ENCODE measurements at places on chromosomes 5 and 9.

DNA sequence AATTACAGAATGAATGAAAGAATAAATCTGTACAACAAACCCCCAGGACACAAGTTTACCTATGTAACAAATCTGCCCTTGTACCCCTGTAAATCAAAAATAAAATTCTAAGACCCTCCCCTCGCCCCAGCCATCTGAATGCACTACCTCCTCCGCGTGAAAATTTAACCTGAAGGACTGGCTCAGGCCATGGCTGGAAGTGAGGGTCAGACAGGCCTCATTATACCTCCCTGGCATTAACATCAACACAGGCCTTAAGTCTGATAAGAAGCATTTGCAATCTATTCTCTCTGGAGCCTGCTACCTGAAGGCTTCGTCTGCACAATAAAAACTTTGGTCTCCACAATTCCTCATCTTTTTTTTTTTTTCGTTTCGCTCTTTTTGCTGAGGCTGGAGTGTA is 48.7 kb upstream of the TTC39B start:
- no peak for DNase-seq

GRCh38 chr5:150070821-150071220 is 15.5 kb downstream of the CSF1R start:
- DNase-seq: no peak

GRCh38 chr5:162956570-162956969 is 480.8 kb upstream of the CCNG1 start:
- no peak for DNase-seq

DNA sequence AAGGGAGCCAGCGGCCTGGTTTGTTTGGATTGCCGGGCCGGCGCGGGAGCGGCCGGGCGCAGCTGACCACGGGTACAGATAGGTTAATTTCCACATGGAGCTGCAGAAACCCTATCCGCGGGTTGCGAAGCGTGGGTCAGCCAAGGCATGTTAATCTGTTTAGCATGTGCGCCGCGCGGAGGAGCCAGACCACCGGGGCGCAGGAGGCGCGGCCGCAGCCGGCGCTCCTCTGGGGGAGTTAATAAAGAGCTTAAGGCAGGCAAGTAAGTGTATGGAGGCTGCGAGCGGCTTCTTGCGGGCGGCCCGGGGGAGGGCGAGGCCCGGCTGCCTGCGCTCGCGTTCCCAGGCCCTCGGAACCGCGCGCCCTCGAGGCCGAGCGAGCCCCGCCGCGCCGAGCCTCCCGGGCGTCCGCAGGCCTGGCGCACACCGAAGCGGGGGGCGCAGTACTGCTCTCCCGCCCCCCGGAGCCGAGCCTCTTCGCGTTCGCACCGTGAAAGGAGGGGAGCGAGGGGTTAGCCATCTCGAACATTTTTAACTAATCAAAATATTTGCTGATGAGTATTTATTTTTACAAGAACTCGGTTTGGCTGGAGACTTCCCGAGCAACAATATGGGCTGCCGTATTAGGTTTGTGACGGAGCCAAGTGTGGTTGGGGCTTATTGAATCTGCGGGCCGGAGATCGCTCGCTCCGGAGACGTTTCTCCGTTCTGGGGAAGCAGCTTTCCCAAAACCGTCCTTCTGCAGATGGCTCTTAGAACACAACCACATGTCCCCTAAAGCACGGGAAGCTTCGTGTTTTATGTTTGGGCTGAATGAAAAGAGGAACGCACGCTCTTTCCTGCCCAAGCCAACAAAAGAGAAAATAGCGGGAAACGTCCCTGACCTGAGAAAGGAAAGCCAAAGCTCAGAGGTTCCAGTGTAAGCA is 28.8 kb downstream of the FOXD1 start:
- DNase-seq: no peak

- DNase-seq: no peak
Observed at GRCh38 chr5:102090770-102091169, 205.3 kb downstream of the SLCO4C1 start.

DNA sequence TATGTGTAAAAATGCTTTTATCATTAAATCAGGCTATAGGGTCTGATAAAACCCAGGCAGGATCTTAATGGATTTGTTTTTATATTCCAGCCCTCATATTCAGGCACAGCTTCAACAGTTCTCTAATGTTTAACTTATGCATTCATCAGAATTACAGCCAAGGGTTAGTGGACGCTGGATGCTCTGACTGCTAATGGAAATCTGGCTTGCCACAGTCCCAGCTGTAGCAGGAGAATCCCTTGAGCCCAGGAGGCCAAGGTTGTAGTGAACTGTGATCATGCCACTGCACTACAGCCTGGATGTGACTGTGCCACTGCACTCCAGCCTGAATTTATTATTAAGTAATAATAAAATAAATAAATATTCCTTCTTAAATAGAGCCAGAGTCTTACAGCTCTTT is 98.0 kb downstream of the SLC25A46 start:
- no peak for DNase-seq

DNA sequence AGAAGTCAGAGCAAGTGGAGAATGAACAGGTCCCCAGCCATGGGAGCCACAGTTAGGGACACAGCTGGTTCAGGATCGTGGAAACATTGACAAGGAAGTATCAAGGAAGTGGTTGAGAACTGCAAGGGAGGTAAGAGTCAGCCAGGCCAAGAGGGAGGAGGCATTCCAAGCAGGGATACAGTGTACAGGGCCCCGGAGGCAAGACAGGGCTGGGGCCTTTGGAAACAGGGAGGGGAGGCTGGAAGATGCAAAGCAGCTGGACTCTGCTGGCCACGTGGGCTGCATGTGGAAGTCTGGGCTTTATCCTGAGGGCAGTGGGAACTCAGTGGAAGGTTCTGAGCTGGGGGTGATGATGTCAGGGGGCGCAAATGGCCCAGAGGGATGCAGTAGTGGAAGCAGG is 14.2 kb downstream of the CCDC180 start:
- DNase-seq: no peak

- DNase-seq: no peak
Observed at GRCh38 chr5:172730981-172731679, 39.9 kb downstream of the DUSP1 start.

DNA sequence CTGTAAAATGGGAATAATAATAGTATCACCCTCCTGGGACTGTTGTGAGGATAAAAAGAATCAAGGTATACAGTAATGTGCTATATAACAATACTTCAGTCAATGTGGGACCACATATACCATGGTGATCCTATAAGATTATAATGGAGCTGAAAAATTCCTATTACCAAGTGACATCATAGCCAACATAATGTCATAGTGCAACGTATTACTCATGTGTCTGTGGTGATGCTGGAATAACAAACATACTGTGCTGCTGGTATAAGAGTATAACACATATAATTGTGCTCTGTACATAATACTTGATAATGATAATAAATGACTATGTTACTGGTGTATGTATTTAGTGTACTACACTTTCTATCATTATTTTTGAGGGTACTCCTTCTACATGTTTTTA is 38.1 kb downstream of the LIFR start:
- DNase-seq: no peak

- no peak for DNase-seq
Observed at GRCh38 chr9:81574405-81574804, 114.9 kb downstream of the TLE1 start.

DNA sequence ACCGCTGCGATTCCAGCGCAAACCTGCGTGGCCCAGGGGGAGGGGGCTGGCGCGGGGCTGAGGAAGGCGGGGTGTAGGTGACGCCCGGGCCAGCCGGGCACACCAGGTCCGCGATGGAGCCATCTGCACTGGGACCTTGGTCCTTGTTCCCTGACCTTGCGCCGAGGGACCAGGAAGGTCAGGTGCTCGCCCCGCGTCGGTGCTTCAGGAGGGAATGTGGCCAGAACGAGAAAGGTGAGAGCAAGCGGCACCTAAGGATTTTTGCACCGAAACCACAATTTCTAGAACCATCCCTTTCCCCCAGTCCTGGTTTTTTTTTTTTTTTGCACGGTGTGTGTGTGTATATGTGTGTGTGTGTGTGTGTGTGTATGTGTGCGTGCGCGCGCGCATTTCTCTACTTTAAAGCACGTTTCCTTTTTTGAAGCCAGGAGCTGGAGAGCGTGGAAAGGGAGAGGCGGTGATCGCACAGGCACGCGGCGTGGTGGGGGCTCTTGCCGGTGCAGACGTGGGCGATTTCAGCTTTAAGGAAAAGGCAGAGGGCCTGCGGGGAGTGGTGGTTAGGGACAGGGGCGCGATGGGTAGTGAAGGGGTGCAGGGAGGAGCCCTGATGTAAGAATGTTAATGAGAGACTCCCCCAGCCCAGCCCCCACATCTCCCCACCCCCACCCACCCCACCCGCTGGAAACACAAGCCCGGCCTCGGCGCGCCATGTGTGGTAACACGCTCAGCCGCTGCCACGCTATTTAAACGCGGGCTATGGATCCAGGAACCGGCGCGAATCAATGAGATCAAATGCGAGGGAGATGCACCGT is at the start of gene NPR3:
Gene NPR3, plus strand, starts transcription at position 772 of the 812 bp plus-strand sequence. CDS start 456 bp downstream, outside the sequence.
- no peak for DNase-seq

- no peak for DNase-seq
Observed at GRCh38 chr9:38022995-38023394, 46.0 kb downstream of the SHB start.

All from stimulated activated CD8-positive, alpha-beta memory T cell treated with anti-CD3 and anti-CD28 coated beads, Interleukin-7, amount 100 ng/mL, for 1 hour (primary cell).